ENCODE measurements at places on chromosomes 1 and 21.

DNA sequence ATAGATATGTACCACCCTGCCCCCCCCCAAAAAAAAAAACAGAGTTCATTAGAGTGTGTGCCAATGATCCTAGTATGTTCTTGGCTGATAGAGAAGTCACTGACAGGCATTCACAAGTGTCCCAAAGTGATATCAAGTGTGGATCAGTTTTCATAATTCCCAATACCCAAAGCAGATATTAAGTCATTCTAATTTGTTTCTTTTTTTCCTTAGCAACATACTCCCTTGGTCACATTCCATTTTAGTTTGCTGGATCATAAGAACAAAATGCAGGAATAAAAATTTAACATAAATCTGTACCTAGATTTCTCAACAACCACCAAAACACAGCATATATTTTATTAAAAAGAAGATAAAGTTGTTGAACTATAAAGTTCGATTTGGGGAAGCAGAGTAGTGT, 129.8 kb upstream of the PALMD start:
- no peak for DNase-seq

GRCh38 chr1:145795257-145795881, 28.5 kb downstream of the RNF115 start:
- DNase-seq, result no peak

DNA sequence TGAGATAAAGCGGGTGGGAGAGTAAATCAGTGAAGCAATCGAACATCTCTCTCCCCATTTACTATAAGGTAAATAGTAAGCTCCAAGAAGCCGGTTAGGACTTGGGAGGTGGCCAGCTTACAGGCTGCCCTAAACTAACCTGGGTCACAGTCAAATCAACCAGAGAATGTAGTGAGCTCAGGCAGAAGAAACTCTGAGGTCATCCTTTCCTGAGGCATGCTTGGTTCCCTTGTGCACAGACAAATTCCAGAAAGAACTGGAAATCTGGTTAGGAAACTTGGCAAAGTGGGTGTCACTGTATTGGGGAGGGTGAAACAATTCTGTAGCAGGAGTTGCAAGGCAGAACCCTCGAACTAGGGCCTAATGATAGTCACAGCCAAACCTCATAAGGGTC, 72.5 kb downstream of the NTMT2 start:
- no peak for DNase-seq

DNA sequence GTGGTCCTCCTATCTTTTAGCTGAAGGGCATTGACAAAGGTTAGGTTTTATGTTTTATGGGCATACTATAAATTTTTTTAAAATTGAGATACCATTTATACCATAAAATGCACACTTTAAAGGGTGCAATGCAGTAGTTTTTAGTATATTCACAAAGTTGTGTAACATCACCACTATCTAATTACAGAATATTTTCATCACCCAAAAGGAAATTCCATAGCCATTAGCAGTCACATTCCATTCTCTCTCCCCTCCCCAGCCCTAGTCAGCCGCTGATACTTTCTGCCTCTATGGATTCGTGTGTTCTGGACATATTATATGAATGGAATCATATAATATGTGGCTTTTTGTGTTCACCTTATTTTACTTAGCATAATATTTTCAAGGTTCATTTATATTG, 135.8 kb upstream of the B3GALT2 start:
- no peak for DNase-seq

DNA sequence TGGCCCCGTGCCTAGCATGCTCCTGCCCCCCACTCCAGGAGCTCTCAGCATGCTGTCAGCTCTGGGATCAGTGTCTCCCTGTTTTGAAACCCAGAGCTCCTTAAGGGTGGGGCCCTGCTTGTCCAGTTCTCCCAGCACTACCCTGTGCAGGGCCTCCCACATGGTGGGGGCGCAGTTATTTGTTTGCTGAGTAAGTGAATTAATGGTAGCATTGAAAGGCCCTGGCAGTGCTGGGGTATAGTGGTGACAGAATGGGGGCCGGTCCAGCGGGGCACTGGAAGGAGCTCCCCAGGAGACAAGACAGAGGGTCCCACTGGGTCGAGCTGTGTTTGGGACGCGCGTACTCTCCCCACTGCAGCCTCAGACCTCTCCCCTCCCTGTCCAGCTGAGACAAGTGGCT, 99.9 kb downstream of the NPHP4 start:
- no peak for DNase-seq

DNA sequence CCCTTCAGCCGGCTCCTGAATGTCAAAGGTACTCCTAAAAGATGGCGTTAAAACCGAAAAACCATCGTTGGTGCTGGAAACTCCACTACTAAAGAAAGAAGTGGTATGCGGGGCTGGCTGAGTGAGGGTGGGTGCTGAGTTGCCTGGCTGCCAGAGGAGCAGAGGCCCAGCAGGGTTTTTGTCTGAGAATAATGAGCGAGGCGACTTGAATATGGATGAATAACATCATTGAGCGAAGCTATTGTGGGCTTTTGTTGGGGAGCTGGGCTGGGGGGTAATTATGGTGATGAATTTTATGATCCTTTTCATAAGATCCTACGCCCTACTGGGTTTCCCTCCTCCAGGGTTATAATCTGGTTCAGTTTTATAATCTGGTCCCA, 2.0 kb downstream of the PDPN start:
- no peak for DNase-seq

GRCh38 chr1:163897412-163898155, 575.8 kb downstream of the NUF2 start:
- DNase-seq, result no peak

DNA sequence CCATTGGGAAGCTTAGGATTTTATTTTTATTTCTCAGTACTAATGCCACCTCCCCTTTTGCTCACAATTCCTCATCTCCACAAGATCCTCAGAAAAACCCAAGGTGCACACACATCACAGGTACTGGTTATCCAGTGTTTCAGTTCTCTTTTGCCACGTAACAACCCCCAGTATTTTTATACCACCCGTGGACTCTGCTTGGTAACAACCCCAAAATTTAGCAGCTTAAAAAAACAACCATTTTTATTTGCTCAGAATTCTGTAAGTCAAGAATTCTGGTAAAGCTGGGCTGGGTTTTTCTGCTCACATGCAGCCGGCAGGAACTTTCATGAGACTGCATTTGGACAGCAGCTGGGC, 180.0 kb downstream of the KAZN start:
- no peak for DNase-seq

GRCh38 chr1:156910309-156910782, 10.1 kb upstream of the LRRC71 start:
- DNase-seq, result no peak

GRCh38 chr1:228940526-228940925, 205.2 kb downstream of the RHOU start:
- DNase-seq, result no peak

DNA sequence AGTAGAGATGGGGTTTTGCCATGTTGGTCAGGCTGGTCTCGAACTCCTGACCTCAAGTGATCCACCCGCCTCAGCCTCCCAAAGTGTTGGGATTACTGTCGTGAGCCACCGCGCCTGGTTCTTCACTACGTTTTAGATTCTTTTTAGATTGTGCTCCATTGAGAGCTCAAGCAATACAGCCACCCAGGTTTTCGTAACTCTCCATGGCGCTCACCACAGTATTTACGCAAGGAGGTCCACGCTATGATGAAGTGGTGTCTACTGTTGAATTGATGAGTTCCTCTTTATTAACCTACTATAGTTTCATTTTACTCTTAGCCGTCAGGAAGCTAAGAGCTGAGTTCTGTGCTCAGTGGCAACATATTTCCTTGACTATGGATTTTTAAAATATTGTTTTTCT, 1.8 kb upstream of the KIF1B start:
- no peak for DNase-seq

- DNase-seq, result no peak
Observed at GRCh38 chr1:226009650-226010044, 10.5 kb upstream of the SDE2 start.

DNA sequence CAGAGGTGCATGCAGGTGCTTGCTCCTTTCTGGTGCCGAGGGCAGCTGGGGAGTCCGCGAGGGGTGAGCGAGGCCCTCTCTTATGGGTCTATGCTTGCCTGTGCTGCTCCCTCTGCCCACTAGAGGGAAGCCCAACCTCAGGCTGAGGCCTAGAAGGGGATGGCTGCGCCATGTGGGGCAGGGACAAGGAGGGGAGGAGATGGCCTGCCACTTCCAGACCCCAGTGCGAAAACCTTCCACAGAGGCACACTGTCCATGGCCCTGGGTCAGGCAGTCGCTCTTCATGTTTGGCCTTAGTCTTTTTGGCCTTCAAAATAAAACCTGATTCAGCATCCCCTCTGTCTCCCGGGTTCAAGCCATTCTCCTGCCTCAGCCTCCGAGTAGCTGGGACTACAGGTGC, 14.0 kb downstream of the RHBG start:
- peak; percentile 20 for DNase-seq

GRCh38 chr1:222099746-222100145, 357.9 kb upstream of the DUSP10 start:
- no peak for DNase-seq

DNA sequence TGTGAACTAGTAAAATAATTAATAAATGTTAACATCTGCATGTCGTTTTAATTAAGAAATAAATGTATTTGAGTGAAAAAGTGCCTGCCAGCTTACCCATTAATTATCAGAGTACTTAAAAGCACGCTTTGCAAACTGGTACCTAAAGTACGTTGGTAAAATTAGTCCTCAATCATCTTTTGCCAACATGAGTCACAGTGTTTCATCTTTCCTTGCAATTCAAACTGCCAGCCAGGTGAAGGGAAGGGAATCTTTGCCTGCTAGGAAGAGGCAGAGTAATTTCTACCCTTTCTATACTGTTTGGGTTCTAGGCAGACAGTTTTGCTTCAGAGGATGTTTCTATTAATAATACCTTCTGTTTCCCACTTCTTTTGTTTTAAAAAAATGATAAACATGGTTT, 57.2 kb upstream of the CNIH3 start:
- no peak for DNase-seq

- DNase-seq, result no peak
Observed at GRCh38 chr1:202145068-202145743, 669 bp upstream of the ARL8A start.

DNA sequence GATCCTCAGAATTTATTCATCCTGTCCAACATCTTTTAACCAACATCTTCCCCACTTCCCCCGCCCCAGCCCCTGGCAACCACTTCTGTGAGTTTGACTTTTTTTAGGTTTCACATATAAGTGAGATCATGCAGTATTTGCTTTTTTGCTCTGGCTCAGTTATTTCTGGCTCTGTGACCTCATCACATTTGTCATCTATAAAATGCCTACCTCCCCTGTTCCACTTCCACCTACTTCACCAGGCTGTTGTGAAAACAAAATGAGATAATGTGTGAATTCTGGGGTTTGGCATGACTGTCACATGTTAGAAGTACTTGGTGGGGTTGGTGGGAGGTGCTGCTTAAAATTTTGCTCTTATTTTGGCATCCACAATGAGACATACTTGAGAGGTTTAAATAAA, 18.4 kb downstream of the HHAT start:
- DNase-seq, result no peak

- no peak for DNase-seq
Observed at GRCh38 chr1:216750031-216750627, 26.9 kb upstream of the ESRRG start.

DNA sequence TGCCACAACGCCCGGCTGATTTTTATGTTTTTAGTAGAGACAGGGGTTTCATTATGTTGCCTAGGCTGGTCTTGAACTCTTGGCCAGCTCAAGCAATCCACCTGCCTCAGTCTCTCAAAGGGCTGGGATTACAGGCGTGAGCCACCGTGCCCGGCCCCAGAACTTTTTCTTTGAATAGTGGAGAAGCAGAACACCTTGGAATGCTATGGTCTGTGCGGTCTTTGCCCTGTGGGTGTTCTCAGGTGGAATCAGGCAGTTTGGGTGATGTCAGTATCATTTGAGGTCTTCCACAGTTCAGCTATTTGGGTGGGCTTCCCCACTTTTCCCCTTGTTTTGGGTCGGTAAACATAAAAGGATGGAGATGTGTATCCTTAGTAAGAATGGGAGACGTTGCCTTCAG, 17.6 kb downstream of the CAMTA1 start:
- no peak for DNase-seq

GRCh38 chr21:44354775-44355771, 1.7 kb downstream of the TRPM2 start:
- no peak for DNase-seq
